ENCODE measurements at places on chromosomes 2 and 18.

DNA sequence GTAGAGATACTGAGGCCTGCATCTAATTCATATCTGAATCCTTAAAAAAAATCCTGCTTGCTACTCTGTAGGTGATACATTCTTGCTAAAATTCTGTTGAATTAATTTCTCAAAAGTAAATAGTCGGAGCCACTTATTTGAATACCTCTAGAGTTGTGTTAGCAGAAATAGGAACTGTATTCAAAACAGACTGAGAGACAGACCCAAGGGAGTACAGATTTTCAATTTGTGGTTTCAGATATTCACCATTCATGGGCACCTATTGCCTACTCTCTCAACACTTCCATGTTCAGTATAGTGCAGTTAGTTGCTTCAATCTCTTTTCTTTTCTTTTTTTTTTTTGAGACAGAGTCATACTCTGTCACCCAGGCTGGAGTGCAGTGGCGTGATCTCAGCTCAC, 46.6 kb upstream of the CTLA4 start:
- DNase-seq: no peak

DNA sequence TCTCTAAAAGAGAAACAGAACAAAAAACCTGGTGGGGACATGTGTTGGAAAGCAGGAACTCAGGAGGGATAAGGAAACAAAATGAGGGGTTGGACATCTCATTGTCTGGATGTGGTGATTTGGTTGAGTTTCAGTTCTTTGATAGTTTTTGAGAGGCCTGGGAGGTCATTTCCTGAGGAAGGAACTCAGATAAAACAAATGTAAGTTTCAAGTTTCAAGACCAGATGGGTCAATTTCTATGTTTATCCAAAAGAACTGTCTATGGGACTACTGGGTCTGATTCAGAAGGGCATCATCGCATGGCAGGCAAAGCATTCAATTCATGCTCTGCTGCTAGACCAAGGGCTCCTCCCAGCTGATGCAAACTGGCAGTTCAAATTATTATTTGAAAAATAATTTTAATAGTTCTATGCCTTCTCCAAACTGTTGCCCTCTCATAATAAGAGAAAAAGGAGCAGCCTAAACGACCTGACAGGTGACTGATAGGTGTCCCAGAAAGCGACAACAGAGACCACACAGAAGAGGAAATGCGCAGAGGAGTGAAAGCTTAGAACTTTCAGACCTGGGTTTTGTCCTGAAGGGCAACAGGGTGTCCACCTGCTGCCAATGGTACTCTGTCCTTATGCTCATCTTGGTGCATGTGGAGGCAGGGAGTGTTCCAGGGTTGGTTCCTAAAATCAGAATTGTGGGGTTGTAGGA, 39.3 kb upstream of the SH3RF3 start:
- DNase-seq: no peak

DNA sequence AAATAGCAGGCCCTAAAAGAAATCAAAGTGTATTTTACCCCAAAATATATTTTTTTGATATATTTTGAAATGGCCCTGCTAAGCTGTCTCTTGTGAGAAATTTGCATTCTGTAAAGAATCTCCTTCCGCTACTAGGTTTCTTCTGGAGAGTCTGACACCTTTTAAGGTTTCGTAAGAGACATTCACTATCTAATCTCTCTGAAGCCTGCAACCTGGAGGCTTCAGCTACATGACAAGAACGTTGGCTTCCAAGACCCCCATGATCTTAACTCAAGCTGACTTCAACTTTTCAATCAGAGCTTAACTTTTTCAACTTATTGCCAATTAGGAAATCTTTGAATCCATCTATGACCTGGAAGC, 1894.9 kb upstream of the LRRTM1 start:
- DNase-seq: no peak

GRCh38 chr18:59704146-59704545, 6.9 kb upstream of the CCBE1 start:
- peak; percentile 27 for DNase-seq

- no peak for DNase-seq
Measured at GRCh38 chr18:44898498-44898897, 217.8 kb downstream of the SETBP1 start.

DNA sequence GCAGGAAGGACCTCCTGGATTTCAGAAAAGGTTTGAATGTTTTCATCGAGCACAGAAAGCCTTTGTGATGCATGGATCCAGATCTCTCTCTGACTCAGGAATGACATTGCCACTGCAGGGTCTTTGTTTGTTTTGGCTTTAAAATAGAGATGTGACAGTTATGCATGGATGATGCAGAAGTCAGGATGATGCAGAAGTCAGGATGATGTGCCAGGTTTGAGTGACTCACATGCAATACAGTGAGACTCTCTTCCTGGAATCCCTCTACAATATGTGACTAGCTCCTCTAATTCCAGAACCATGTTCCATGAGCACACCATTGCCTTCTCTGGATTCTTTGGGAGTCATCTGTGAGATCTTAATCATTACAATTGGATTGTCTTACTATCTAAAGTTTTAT, 177.9 kb upstream of the RAB6C start:
- peak; percentile 78 for DNase-seq

- no peak for DNase-seq
Measured at GRCh38 chr2:88811233-88811632, 119.8 kb downstream of the RPIA start.

DNA sequence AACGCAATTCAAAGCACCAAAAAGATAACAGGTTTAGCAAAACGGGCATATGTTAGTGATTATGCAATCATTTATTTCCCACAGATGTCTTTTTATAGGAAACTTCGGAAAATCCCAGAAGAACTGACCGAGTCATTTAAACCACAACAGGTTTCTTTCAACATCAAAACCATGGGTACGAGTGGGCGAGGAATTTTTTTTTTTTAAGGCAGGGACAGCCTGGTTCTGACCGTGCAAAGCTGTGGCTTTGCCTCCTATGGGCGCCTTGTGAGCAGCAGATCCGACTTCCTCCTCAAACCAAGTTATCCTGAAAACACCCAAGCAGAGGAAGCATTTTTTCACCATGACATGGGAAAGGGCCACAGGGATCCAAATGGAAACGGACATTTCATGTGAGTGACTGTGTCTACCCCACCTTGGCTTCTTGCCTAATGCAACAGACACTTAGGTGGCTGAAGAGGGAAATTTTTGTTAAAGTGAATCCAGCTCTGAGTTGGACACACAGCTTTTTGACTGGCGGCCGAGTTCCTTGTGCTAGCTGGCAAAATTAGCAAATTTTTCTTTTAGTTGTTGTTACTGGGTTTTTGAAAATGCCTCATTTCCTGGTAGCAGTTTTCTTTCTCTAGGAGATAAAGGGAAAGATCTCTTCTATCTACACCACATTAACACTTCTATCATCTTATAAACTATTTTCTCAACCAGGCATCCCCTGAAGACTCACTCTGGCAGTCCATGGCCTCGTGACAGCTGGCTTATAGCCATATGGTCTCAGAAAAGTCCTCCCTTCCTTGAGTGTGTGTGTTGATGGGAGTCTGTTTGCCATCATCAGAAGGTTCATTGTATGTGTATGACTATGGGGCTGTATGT, 487.4 kb upstream of the ZEB2 start:
- peak; percentile 89 for DNase-seq

GRCh38 chr2:101197215-101197745, 46.1 kb upstream of the TBC1D8 start:
- no peak for DNase-seq

GRCh38 chr2:44804406-44805265, 136.9 kb upstream of the SIX3 start:
- no peak for DNase-seq

- peak; percentile 41 for DNase-seq
Measured at GRCh38 chr2:101361522-101361921, 25.8 kb downstream of the CREG2 start.

GRCh38 chr2:30040147-30040546, 106.7 kb upstream of the YPEL5 start:
- DNase-seq: no peak

GRCh38 chr2:209476367-209477208, 52.7 kb downstream of the MAP2 start:
- peak; percentile 58 for DNase-seq

DNA sequence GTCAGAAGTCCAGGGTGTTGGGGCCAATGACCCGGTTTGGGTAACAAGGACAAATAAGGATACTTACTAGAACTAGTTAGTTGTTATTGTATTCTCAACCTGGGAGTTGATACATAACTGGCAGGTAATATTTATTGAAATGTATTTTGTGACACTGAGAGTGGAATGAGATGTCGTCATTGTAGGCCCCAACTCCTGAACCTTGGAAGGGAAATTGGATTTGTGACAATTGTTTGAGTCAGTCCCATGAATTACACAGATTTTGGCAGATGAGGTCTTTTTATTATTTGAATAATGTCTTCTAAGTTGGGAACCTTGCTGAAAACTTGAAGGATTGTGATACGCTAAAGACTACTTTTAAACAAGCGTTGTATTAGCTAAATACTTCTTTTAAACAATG, 5.1 kb downstream of the TIMM21 start:
- no peak for DNase-seq

- no peak for DNase-seq
Measured at GRCh38 chr2:17648581-17648980, 105.0 kb downstream of the SMC6 start.

GRCh38 chr2:10527585-10527984, 79.5 kb upstream of the ODC1 start:
- DNase-seq: no peak

- DNase-seq: no peak
Measured at GRCh38 chr18:33745871-33746545, 168.0 kb downstream of the ASXL3 start.

- DNase-seq: no peak
Measured at GRCh38 chr2:240130393-240131195, 5.5 kb downstream of the COPS9 start.

DNA sequence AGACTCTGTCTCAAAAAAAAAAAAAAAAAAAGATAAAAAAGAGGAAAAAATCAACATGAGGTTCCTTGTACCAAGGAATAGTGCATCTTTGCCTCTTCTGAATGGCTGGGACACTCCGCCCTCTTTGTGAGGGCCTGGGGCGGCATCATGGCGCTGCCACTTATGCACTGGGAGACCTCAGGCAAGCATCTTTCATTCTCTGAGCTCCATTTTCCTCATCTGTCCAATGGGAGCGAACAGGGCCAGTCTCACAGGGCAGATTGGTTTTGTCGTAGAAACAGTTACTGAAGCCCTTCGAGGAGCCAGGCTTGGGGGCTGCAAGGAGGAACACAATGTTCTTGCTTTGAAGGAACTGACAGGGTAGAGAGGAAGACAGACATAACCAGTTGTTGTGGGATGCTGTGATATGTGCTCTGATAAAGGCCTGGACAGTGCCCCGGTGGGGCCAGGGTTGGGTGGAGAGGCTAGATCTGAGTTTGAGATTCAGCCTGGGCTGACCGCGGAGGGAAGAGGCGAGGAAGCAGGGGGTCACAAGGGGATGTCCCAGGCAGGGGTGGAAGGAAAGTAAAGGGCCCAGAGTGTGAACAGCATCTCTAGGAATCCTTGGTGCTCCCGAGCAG, 14.1 kb downstream of the ZFP36L2 start:
- no peak for DNase-seq

GRCh38 chr2:220051716-220052115, 424.3 kb downstream of the SLC4A3 start:
- DNase-seq: no peak

DNA sequence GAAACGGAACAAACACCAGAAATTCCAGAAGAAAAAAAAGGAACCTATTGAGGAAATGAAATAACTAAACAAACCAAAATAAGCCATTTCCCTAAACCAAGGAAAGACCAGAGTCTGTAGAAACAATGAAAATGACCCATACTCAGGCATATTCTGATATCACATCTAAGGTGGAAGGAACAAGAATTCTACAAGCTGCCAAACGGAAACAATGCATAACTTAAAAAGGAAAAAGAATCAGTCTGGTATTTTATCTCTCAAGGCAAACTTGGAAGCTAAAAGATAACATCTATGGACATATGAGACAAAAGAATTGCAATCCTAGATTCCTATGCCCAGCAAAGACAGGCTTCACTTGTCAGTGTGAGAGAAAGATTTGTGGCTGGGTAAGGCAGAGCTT, 326.2 kb downstream of the PDE11A start:
- DNase-seq: no peak

DNA sequence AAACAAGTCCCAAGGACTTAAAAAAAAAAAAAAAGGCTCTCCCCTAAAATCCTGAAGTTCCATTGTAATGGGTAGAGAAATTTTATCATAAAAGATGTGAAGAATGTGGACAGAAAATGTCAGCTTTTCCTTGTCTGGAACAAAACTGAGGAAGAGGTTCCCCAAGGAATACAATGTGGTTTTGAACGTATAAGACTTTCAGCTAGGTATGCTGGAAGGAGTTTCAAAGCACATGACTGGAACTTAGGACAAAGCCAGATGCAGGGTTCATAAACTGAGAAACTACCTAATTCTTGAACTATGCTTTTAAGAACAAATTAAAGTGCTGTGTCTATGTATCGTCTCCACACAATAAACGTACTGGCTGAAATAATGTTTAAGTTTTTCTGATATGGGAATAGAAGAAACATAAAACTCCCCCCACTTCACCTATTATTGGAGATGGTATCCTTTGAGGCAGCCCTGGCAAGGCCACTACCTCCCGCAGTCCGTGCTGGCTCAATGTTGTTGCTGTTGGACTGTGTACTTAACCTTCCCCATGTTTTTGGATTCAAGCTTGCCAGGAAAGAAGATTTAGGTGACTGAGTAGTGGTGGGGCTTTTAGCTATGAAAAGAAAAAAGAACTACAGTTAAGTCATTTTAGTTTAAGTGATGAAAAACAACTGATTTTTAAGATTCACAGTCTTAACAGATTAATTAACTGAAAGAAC, 84.2 kb upstream of the DNER start:
- no peak for DNase-seq

DNA sequence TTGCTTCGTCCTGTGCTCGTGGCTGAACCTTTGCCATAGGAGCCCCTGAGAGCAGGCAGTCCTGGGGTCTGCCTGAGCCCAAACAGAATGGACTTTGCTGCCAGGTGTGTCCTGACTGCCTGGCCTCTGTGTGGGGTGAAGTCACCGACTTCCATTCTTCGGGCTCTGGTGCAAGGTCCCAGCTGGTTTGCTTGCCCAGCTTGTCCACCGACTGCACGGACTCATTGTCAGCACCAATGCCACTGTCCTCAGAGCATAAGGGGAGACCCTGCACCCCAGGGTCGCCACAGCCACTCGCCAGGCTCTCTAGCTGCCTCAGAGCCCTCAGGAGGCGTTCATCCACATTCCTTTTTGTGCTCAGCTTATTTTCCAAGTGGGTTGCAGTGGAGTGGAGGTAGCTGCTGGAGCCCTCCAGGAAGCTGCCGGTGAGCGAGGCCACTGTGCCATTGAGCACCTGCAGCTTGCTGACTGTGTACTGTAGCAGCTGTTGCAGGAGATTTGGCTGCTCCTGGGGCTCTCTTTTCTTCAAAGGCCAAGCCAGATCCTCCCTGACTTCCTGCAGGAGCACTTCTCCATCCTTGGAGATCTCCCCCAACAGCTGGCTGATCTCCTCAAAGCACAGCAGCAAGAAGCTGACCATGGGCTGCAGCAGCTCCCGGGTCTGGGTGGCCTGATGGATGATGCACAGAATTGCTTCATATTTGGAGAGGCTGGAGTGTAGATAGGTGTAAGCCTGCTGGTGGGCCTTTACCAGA, 1.2 kb downstream of the PCARE start:
- no peak for DNase-seq

GRCh38 chr2:196073521-196073920, 4.9 kb upstream of the DNAH7 start:
- no peak for DNase-seq
